T-helper 17 cell (primary cell): ENCODE measurements at places on chromosomes 1 and 21. TPM values are rescaled to one million over a fixed set of nuclear protein-coding genes. Genes with fewer than 3 reads are reported as not detected.

GRCh38 chr1:171161431-171161830 is 23.7 kb upstream of the FMO2 start:
- no peak overlapping the region for H3K27ac ChIP-seq
- H3K4me1 ChIP-seq = no peaks in the 10 kb centered on the region
- no peaks in the 10 kb centered on the region for H3K36me3 ChIP-seq
- no peak overlapping the region for H3K4me3 ChIP-seq
- peaks cover 17% of the 10 kb centered on the region for H3K27me3 ChIP-seq

GRCh38 chr21:38878379-38879179 is 72.8 kb downstream of the ETS2 start:
- H3K4me3 ChIP-seq = no peak overlapping the region
- H3K27me3 ChIP-seq = peaks cover 6% of the 10 kb centered on the region
- DNase-seq = no peak

GRCh38 chr1:18632783-18633421 is 2.3 kb downstream of the PAX7 start:
- no peak for DNase-seq
- peaks cover 89% of the 10 kb centered on the region for H3K27me3 ChIP-seq
- H3K36me3 ChIP-seq = peaks cover 19% of the 10 kb centered on the region

GRCh38 chr1:84691122-84691783 is 992 bp upstream of the SSX2IP start:
- H3K27me3 ChIP-seq = no peaks in the 10 kb centered on the region
- H3K4me1 ChIP-seq = peaks cover 50% of the 10 kb centered on the region
- H3K27ac ChIP-seq = peak overlapping the region; percentile 99

- DNase-seq = no peak
- no peak overlapping the region for H3K27ac ChIP-seq
- H3K36me3 ChIP-seq = no peaks in the 10 kb centered on the region
- peaks cover 13% of the 10 kb centered on the region for H3K4me1 ChIP-seq
- no peak overlapping the region for H3K4me3 ChIP-seq
Measured at GRCh38 chr21:35210093-35210492, 161.0 kb upstream of the RUNX1 start.

GRCh38 chr1:6646499-6647148 is 22.0 kb downstream of the THAP3 start:
- no peak for DNase-seq
- peaks cover 9% of the 10 kb centered on the region for H3K4me1 ChIP-seq
- no peaks in the 10 kb centered on the region for H3K27me3 ChIP-seq
- H3K36me3 ChIP-seq = peaks cover 8% of the 10 kb centered on the region
- H3K27ac ChIP-seq = peak overlapping the region; percentile 37
- no peak overlapping the region for H3K4me3 ChIP-seq

- no peaks in the 10 kb centered on the region for H3K27me3 ChIP-seq
- no peak overlapping the region for H3K27ac ChIP-seq
- no peaks in the 10 kb centered on the region for H3K4me1 ChIP-seq
- no peak overlapping the region for H3K4me3 ChIP-seq
Measured at GRCh38 chr1:81115422-81115821, 685.3 kb upstream of the ADGRL2 start.

GRCh38 chr1:222034790-222035189 is 292.9 kb upstream of the DUSP10 start:
- no peaks in the 10 kb centered on the region for H3K36me3 ChIP-seq
- DNase-seq = no peak
- peaks cover 17% of the 10 kb centered on the region for H3K27me3 ChIP-seq

- H3K27me3 ChIP-seq = no peaks in the 10 kb centered on the region
- no peak overlapping the region for H3K27ac ChIP-seq
- no peak overlapping the region for H3K4me3 ChIP-seq
- H3K4me1 ChIP-seq = peaks cover 20% of the 10 kb centered on the region
- no peaks in the 10 kb centered on the region for H3K36me3 ChIP-seq
Measured at GRCh38 chr1:227893300-227893948, 54.3 kb downstream of the WNT9A start.

GRCh38 chr1:150012611-150013010 is 2.1 kb upstream of the OTUD7B start:
- H3K27me3 ChIP-seq = no peaks in the 10 kb centered on the region
- no peak overlapping the region for H3K27ac ChIP-seq
- H3K4me3 ChIP-seq = no peak overlapping the region
- DNase-seq = no peak
- peaks cover 5% of the 10 kb centered on the region for H3K36me3 ChIP-seq
- H3K4me1 ChIP-seq = peaks cover 26% of the 10 kb centered on the region

DNA sequence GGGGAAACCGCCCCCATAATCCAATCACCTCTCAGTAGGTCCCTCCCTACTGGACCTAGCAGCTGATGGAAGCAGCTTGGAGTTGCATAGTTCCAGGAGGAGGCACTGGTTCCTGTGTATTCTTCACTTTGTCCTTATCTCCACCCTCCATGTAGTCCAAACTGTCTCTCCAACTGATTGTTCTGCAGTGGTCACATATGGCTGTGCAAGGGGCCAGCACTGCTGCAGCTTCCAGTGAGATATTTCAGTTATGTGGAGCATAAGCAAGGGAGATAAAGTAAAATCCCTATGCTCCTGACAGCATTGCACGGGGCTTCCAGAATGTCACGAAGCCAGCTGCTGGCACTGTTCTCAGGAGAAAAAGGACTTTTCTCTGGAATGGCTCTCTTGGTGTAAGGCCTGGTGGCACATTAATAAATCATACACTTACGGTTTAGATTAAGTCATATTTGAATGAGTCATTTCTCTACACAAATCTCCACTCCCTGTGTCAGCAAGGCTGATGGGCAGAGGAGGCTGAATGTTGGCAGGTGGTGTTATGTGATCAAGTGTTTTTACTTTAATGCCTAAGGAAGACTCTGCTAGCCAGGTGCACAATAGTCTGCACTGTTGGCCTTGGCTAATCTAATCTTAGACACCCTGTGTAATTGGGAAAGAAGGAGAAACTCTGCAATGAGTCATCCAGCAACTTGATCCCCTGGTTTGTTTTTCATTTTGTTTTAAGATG is 93.4 kb downstream of the KCNK1 start:
- no peaks in the 10 kb centered on the region for H3K36me3 ChIP-seq
- H3K4me1 ChIP-seq = no peaks in the 10 kb centered on the region
- H3K27ac ChIP-seq = no peak overlapping the region
- H3K4me3 ChIP-seq = no peak overlapping the region
- no peak for DNase-seq

- H3K27me3 ChIP-seq = peaks cover 83% of the 10 kb centered on the region
- H3K4me1 ChIP-seq = peaks cover 5% of the 10 kb centered on the region
- H3K27ac ChIP-seq = no peak overlapping the region
- H3K36me3 ChIP-seq = peaks cover 6% of the 10 kb centered on the region
- DNase-seq = no peak
Measured at GRCh38 chr21:38986406-38986805, 180.7 kb downstream of the ETS2 start.

- no peaks in the 10 kb centered on the region for H3K36me3 ChIP-seq
- no peaks in the 10 kb centered on the region for H3K4me1 ChIP-seq
- H3K27me3 ChIP-seq = no peaks in the 10 kb centered on the region
- no peak overlapping the region for H3K4me3 ChIP-seq
Measured at GRCh38 chr21:19522381-19522780, 1118.8 kb upstream of the TMPRSS15 start.

- H3K36me3 ChIP-seq = no peaks in the 10 kb centered on the region
- H3K4me3 ChIP-seq = no peak overlapping the region
- DNase-seq = no peak
- H3K4me1 ChIP-seq = peaks cover 4% of the 10 kb centered on the region
- H3K27me3 ChIP-seq = peaks cover 6% of the 10 kb centered on the region
Measured at GRCh38 chr1:43999455-43999854, 8.1 kb downstream of the CCDC24 start.

- no peak overlapping the region for H3K4me3 ChIP-seq
- peaks cover 2% of the 10 kb centered on the region for H3K4me1 ChIP-seq
- DNase-seq = no peak
- peaks cover 6% of the 10 kb centered on the region for H3K36me3 ChIP-seq
Measured at GRCh38 chr1:30449003-30449402, 274.4 kb downstream of the MATN1 start.

GRCh38 chr1:93649231-93649630 is 32.4 kb downstream of the BCAR3 start:
- peaks cover under 1% of the 10 kb centered on the region for H3K4me1 ChIP-seq
- H3K36me3 ChIP-seq = peaks cover 2% of the 10 kb centered on the region

DNA sequence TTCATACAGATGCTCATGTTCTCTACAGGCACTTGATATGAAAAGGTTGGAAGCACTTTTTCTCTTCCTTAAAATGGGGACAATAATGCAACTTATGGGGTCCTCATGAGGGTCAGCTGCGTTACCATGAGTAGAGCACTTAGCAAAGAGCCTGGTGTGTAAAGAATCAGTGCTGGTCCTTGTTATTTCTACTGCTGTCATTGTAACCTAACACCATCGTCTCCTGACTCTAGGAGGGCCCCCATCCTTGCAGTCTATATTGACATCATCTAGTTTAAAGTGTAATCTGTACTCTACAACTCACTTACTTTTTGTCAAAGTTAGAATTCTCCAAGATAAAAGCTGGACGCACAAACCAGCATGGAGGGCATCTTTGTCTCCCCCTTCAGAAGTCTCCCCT is 2.4 kb downstream of the CAPN9 start:
- H3K4me3 ChIP-seq = no peak overlapping the region
- H3K27ac ChIP-seq = no peak overlapping the region
- no peak for DNase-seq
- H3K27me3 ChIP-seq = peaks cover 28% of the 10 kb centered on the region
- H3K4me1 ChIP-seq = peaks cover 6% of the 10 kb centered on the region

The C1orf185 gene
- not detected for total RNA-seq

The DNAJC8 gene
- 52.1 TPM for total RNA-seq

The TRIM46 gene
- 12.7 TPM for total RNA-seq

The S100A11 gene
- 76.4 TPM for total RNA-seq

The PAPPA2 gene
- total RNA-seq = 0.73 TPM

The IVL gene
- not detected for total RNA-seq
